ENCODE measurements at places on chromosomes 16 and 17.

DNA sequence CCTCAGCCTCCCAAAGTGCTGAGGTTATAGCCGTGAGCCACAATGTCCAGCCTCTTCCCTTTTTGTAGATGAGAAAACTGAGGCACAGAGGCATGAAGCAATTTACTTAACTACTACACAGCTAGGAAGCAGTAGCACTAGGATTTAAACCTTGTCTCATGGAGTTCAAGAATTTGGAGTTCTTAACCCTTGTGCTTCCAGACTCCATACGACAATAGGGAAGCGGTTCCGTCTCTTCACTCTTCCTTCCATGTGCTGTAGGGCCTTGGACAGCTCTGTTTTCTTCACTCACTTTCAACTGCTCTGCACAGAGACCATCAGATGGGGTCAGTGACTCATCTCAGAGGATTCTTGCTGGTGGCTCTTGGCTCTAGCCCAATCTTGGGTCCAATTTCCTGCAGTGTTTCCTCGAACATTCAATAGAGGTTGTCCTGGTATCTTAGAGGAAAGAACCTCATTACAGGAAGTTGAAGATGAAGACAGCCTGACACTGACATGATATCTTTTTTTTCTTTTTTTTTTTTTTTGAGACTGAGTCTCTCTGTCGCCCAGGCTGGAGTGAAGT, 19.3 kb downstream of the ITGAL start:
- peak; percentile 90 for DNase-seq

DNA sequence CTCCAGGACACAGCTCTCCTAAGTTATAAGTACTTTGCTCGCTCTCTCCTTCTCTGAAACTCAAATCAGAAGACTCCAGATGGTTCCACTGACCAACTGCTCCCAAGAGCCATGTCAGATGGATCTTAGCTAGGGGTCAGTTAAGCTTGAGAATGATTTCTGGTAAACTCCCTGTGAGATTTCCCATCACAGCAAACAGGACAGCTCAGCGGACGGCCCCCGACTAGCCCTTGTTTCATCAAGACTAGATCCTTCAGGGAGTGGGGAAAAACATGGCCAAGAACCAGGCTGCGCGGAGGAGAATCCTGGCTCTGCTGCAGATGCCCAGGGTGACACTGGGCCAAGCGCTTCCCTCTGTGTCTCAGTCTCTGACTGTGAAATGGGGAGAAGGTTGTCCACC, 159.8 kb downstream of the C16orf78 start:
- no peak for DNase-seq

DNA sequence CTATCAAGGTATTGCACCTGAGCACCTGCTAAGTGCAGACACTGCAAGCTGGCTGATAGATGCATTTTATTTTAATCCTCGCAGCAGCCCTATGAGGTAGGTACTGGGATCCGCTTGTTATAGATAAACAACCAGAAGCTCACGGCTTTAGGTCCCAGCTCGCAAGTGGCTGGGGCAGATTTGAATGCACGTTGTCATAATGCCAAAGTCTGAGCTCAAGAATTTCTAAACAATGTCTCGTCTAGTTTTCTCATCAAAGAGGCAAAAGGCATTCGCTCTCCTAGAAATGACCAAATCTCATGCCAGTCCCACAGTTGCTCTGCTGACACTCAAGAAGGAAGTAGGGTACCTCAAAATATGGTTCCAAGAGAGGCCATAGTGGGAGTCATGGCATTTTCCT, 20.5 kb downstream of the SOX9 start:
- no peak for DNase-seq

GRCh38 chr17:47935961-47936360, 5.4 kb upstream of the PNPO start:
- DNase-seq = peak; percentile 74

- DNase-seq = peak; percentile 46
These were observed 25.0 kb upstream of the KCNJ16 start for GRCh38 chr17:70049801-70050591.

DNA sequence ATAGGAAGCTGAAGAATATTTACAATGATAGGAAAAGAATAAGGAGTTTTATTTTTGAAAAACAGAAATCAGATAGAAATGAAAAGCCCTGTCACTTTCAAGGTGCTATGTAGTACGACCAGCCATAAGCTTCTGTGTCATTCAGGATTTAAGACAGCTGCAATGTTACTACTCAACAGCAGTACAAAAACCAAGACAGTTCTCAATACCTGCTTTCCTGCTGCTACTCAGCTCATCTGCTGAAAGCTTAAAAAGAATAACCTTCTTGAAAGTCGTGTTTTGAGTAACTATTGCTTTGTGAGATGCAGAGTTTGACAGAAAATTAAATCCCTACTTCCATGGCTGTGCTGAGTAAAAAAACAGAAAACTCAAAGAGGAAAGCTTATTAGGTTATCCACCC, 8.7 kb downstream of the GRB2 start:
- no peak for DNase-seq

- peak; percentile 40 for DNase-seq
These were observed 6.1 kb downstream of the IL21R start for GRCh38 chr16:27408012-27408601.

- no peak for DNase-seq
These were observed 617 bp downstream of the ARMC7 start for GRCh38 chr17:75110234-75110937.

GRCh38 chr17:37506678-37507077, 17.0 kb downstream of the DUSP14 start:
- peak; percentile 36 for DNase-seq

DNA sequence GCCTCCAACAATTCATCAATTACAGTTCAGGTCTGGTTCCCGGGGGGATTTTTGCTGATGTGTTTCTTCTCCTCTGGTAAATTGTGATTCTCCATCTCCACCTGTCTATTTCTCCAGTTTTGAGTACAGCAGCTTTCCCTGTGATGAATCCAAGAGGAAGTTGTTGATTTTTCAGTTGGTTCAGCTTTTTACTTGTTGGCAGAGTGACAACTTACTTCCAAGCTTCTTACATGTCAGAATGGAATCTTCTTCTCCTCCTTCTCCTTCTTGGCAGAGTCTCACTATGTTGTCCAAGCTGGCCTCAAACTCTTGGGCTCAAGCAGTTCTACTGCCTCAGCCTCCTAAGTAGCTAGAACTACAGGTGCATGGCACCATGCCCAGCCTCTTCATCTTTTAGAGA, 33.4 kb upstream of the TMEM92 start:
- peak; percentile 87 for DNase-seq

DNA sequence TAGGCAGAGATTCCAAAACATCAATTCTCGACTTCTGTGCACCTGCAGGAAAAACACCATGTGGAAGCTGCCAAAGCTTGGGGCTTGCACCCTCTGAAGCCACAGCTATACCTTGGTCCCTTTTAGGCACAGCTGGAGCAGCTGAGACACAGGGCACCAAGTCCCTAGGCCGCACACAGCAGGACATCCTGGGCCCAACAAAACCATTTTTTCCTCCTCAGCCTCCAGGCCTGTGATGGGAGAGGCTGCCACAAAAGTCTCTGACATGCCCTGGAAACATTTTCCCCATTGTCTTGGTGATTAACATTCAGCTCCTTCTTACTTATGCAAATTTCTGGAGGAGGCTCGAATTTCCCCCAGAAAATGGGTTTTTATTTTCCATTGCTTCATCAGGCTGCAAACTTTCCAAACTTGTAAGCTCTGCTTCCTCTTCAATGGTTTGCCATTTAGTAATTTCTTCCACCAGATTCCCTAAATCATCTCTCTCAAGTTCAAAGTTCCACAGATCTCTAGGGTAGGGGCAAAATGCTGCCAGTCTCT, 24.3 kb upstream of the COL1A1 start:
- DNase-seq = no peak

GRCh38 chr17:41710472-41711090, 1.6 kb upstream of the GAST start:
- peak; percentile 51 for DNase-seq

DNA sequence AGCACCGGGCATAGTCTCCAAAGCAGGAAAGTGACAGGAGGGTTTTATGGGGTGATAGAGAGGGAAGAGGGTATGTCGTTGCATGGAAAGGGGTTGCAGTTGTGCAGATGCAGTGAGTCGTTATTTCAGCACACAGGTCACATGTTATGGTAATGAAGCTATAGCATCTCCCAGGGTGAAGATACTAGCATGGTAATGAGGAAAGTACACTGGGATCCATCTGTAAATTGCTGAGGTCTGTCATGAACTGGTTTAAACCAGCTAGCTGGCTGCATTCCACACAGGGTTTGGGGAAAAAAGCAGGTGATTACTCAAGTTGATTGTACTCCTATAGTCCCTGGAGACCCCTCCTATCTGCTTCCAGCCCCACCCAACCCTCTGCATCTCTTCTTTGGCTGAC, 11.7 kb downstream of the COX11 start:
- no peak for DNase-seq

GRCh38 chr16:78770353-78771091, 671.1 kb downstream of the WWOX start:
- peak; percentile 17 for DNase-seq

DNA sequence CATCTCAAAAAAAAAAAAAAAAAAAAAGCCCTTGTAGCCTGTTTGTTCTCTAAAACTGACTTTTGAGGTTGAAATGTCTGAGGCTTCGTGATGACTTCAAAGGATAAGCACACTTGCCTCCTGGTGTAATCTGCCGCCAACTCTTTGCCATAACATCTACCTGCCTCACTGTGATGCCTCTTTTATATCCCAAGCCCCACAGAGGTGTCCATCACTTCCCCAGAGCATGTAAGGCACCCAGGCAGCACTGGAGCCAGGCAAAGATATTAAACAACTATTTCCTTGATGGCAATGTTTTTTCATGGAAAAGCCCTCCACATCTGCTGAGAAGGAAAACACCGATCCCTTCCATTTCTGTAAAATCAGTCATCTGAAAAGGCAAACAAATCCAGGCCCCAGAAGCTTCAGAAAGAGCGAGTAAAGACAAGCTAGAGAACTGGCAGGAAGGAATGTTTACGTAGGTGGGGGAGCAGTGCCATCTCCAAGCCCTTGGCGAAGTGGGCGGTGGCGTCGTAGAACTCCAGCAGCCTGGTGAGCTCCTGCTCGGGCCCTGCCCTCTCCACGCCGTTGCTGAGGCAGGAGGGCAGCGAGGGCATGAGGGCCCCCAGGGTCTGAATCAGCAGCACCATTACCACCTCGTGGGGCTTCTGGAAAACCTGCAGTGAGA, 28.6 kb downstream of the COG7 start:
- DNase-seq = peak; percentile 6

DNA sequence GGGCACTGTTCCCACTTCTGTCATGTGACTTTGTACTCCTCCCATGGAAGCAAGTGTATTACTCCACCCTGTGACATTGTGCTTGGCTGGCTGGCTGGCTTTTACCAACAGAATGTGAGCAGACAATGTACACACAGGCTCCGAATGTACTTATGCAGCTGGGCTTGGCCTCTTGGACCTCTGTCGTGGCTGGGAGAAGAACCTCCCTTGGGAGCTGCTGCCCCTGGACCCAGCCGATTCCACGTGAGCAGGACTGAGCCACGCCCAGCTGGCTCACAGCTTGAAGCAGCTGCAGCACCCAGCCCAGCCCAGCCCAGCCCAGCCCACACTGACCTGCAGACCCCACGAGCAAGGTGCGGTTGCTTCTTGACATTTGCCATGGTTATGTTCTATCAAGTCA, 177.5 kb downstream of the RBFOX3 start:
- DNase-seq = no peak

DNA sequence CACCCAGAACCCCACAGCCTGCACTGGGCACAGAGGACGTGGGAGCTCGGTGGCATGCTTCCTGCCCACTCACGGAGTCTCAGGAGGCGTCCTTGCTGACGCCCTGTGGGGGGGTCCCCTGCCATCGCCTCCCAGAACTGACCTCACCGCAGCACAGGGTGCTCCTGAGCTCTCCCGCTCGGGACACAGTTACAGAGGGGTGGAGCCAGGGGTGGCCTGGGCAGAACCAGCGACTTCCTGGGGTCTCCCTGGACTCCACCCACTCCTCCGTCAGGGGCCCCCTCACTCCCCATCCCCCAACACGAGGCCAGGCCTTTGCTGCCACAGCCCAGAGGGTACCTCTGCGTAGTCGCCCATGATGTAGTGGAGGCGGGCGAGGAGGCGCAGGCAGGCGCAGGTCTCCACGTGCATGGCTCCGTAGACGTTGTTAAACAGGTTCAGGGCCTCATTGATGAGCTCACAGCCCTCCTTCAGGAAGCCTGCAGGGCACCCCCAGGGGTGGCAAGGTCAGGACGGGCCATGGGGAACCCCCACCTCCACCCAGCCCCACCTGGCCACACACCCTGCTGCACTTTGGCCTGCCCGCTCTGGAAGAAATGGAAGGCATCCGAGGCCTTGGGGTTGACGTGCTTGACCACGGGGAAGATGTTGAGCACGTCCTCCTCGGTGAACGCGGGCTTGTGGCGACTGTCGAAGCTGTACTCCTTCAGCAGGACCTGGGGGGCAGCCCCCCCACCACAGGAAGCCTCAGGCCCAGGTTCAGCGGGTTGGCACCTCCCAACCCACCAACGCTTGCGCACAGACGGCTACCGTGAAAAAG, 17.8 kb downstream of the CLUH start:
- DNase-seq = no peak

DNA sequence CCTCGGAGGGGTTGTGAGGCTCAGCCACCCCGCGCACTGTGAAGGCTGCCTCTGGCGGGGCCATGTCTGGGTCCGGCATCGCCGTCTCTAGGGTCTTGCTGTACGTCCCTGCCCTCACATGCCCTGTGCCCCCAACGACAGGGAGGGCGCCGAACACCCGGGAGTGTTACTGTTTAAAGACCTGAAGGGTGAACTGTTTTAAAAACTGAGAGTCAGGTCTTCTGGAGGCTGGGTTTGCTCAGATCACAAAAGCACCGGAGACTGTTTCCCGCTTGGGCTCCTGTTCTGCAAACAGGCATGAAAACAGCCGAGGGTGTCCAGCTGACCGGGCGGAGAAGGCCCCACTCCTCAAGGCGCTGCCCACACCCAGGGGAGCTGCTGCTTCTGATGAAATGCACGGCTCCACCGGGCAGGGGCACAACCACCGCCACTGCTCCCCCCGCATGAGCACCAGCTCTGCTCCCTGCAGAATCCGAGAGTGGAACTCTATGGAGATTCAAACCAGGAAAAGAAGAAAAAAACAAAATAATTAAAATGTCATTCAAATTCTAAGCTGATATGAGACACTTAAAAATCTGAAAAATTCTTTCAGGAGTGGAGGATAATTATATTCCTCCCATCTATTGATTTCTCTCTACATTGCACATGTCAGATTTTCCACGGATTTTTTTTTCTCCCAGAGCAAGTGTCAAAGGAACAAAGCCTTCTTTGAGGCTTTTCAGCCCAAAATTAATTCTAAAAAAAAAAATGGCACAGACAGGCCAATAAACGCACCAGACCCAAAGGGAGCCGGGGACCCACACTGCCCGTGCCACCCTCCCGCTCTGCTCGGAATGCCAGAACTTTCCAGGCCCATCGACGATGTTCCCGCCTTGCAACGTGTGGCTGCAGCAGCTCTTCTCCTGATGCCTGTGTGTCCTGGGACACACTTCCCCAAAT, 74.3 kb downstream of the LMF1 start:
- DNase-seq = no peak

DNA sequence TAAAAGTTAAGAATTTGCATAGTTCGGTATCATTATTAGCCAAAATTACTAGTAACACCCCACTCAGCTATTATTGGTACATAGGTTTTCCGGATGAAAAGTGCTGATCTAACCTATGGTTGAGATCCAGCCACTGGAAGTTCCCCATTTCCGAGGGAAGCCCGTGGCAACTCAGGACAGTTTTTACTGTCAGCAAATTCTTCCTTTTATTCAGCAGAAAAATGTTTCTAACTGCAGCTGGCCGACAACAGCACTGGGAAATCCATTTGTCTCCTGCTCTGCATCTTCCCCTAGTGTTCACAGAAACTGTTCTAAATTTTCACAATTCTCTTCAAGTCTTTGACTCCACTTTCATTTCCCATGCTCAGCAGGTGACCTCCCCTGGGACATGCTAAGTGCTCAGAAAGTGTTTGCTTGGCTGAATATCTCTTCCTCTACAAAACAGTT, 15.5 kb upstream of the MMD start:
- DNase-seq = no peak

- DNase-seq = peak; percentile 59
These were observed 20.1 kb upstream of the IRF8 start for GRCh38 chr16:85878875-85879274.
